ENCODE measurements at places on chromosomes 11 and 22.
A peak's percentile ranks its signal among the peaks of the same experiment; 100 is the strongest.

GRCh38 chr22:29087012-29087411 lies 14.2 kb downstream of the KREMEN1 start:
- DNase-seq, result no peak

DNA sequence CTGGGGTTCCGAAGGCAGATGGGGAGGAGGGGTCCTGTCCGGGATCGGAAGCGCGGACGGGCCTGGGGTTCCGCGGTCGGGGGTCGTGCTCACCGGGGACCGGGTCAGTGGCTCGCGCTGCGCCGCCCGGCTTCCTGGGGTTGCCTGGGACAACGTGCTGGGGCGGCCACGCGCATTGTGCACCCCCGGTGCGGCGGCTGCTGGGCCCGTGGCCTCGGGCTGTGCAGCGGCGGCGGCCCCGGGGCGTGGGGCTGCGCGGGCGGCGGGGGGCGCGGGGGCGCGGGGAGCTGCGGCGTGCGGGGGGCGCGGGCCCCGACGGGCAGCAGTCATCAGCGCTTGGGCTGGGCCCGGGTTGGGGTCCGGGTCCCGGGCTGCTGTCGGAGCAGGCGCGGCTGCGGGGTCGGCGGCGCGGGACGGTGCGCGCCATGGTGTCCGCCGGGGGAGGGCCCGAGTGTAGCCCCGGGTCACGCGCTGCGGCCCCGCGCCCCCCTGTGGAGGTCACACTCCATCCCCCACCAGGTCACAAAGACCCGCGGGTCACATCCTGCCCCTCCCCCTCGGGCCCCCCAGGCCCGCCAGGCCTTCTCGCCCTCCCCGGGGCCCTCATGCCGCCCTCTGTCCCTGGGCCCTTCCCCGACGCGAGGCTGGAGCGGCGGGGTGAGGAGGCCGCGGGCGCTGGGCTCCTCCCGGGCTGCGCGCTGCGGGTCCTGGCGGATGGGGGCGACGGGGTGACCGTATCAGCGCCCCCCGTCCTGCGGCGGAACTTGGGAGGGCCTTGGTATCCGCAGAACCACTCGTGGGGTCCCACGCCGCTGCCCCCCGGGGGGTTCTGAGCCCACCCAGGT lies at the start of gene TTLL8:
Gene TTLL8 (minus strand): TSS at position 238 of the 845 bp plus-strand sequence.
- DNase-seq, result no peak

DNA sequence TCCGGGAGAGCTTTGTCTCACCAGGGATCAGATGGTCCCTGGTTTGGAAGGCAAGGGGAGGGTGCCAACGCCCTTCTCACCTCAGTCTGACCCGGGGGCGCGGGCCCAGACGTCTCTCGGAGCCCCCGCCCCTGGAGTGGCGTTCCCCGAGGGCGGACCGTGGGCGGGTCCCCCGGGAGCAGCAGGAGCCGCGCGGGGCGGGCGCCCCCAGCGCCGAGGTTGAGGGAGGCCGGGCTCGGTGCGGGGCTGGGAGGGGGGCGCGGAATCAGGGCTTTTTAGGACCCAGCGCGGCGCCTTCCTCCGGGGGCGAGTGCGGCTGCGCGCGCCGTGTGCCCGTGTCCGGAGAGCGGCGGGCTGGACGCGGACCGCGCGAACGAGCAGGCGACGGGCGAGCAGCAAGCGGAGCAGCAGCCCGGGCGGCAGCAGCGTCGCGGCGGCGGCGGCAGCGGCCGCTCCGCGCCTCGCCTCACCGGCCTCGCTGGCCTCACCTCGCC lies at the start of gene KCNC1:
Gene KCNC1 (plus strand): TSS at position 364 of the 494 bp plus-strand sequence. CDS start 1,222 bp downstream, outside the sequence.
- no peak for DNase-seq

DNA sequence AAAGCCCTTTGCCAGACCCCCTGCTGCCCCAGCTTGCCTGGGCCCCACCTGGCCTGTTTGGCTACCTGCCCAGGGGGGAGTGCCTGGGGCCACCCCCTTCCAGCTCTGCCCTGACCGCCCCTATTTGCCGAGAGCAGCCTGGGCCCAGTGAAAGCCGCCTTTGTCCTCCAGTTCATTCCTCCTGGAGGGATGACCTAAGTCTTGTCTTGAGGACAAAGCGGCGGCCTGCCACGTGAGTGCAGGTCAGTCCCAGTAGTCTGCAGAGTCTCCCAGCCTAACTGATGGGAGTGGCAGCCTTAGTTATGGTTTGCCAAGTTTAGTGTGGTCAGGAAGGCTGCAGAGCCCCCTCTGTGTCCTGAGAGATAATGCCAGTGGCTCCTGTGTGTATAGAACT lies 115.9 kb upstream of the CRYBB3 start:
- DNase-seq, result no peak

DNA sequence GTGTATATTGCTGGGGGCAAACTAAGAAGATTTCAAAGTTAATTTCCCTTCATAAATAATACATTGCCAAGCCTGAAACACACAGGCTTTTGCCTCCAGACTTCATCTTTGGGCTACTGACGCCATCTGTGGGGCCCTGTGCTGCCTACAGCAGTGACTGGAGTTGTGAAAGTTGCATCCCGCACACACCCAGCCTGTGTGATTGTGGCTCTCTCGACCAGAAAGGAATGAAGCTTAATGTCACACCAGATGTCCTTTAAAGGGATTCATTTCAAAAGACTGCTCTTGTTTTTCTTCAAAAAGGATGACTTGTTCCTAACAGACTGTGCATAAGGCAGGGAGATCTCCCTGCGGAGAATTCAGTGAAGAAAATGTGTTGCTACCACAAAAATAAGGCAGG lies 210.5 kb downstream of the FAM181B start:
- no peak for DNase-seq

GRCh38 chr22:32880893-32881596 lies 79.5 kb downstream of the TIMP3 start:
- DNase-seq, result no peak

GRCh38 chr11:117679461-117679860 lies 117.6 kb downstream of the DSCAML1 start:
- DNase-seq, result no peak

DNA sequence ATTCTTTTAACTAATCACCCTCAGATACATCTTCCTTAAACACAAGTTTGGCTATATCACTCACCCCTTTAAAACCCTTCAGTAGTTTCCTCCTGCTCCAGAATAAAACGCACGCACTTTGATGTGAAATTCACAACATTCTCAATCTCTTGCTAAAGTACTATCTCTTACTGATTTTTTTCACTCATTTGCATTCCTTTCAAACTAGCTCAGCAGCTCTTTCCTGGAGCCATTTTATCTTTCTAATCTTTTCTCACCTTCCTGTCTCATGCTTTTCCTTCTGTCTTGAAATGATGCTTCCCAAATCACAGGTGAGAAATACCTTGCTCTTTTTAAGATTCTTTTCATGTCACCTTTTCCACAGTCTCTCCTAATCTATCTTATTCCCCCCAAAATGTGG lies 1074.4 kb downstream of the DLG2 start:
- no peak for DNase-seq

- DNase-seq, result no peak
These were observed 1476.0 kb downstream of the TBC1D22A start for GRCh38 chr22:48238284-48238915.

GRCh38 chr11:19196432-19196831 lies 5.4 kb downstream of the CSRP3 start:
- DNase-seq, result no peak

GRCh38 chr11:11157185-11157584 lies 195.9 kb downstream of the CSNK2A3 start:
- peak; percentile 50 for DNase-seq

DNA sequence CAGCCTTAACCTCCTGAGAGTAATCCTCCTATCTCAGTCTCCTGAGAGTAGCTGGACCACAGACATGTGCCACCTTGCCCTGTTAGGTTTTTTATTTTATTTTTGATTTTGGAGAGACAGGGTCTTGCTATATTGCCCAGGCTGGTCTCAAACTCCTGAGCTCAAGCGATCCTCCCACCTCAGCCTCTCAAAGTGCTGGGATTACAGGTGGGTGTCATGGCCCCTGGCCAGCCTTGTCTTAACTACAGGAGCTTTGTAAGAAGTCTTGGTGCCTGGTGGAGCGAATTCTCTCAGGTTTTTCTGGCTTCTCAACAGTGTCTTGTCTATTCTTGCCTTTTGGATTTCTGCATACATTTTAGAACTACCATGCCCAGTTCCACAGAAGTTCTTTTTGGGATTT lies 546.4 kb downstream of the TBC1D22A start:
- DNase-seq, result no peak

GRCh38 chr11:59173080-59173963 lies 1.4 kb downstream of the DTX4 start:
- DNase-seq, result no peak

DNA sequence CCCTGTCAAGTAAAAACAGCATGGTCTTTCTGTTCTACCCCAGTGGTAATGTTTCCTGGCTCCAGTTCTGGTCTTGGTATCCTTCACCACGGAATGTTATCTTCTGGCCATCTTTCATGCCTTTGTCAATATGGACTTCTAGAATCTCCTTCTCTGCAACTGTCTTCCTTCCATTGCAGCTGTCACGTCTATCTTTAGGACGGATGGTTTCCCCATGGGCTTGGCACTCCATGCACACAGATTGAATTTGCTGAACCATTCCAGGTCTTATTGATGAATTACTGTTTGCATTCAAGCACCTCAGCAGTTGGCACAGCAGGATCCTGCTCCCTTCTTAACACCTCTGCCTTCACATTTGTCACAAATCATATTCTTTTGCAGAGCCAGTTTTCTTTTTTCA lies 44.9 kb upstream of the SLC25A18 start:
- DNase-seq, result no peak

DNA sequence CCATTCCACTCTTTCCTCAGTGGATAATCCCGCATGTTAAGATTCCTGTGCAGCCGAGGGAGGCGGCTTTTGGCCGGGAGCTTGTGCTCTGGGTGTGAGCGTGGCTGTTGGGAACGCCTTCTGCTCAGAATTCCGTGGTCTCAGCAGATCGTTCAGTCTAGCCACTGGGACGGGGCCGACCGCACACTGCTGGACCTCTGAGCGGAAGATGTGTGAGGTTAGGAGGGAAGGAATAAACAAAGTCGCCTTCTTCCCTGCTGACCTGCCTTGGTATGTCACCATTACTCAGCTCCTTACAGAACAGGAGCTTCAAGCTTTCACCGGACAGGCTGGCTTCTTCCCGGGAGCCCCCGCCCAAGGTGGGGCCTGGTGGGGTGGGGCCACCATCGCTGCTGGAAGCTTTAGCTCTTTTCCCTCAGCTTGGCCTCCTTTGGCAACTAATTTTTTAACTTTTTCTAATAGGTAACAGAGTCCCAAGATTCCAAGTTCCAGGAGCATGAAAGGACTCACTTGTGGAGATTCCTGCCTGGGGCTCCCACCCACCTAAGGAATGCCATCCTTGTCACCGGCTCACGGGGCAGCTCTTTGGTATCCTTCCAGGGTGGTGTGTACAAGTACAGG lies 22.5 kb upstream of the SEPTIN5 start:
- no peak for DNase-seq

DNA sequence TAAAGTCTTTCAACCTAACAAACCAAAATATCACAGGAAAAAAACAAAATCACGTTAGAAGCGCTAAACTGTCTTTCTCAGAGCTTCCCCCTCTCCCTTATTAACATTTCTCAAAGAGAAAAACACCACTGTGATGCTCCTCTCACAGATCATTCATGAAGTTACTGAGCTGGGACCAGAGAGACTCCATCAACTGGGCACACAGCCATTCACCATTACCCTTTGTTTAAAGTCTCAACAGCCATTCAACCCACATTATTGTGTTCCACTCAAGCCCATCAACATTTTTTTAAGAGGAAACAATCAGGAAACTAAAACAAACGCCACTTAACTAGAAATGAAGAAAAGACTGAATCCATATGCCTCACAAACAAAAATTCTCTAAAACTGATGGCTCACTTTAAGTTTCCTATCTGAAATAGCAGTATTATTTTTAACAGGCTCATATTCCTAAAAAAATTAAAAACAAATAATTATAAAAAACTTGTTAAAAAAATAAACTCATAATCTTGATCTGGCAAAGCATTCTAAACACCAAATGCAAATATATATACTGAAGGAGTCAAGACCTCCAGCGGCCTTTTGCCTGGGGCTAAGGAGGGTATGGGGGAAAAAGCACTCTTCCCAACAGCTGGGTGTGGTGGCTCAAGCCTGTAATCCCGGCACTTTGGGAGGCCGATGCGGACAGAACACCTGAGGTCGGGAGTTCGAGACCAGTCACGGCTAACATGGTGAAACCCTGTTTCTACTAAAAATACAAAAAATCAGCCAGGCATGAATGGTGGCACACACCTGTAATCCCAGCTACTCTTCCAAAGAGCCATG lies 14.0 kb downstream of the CELF1 start:
- DNase-seq, result no peak

Data from stimulated activated CD4-positive, alpha-beta T cell treated with anti-CD3 and anti-CD28 coated beads, Interleukin-4, amount 100 ng/mL, for 24 hours (primary cell).